ENCODE measurements at places on chromosomes 3 and 15.

DNA sequence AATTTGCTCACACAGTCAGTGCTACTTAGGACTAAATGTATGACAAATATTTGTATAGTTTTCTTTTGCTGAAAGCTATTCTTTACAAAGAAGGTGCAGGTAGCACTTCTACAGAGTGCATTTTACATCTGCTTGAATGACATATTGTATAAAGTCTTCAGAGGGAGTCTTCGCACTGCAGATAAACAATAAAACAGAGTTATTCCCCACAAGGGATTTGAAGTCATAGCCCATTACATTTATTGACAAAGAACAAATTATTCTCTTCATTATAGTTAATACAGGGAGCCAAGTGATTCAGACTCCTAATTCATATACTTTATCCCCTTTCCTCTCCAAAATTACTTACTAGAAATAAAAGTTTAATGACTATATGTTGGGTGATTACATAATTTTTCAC lies 529.7 kb downstream of the EDEM1 start:
- DNase-seq: no peak

- no peak for DNase-seq
Observed at GRCh38 chr15:80835336-80835735, 56.2 kb downstream of the CEMIP start.

DNA sequence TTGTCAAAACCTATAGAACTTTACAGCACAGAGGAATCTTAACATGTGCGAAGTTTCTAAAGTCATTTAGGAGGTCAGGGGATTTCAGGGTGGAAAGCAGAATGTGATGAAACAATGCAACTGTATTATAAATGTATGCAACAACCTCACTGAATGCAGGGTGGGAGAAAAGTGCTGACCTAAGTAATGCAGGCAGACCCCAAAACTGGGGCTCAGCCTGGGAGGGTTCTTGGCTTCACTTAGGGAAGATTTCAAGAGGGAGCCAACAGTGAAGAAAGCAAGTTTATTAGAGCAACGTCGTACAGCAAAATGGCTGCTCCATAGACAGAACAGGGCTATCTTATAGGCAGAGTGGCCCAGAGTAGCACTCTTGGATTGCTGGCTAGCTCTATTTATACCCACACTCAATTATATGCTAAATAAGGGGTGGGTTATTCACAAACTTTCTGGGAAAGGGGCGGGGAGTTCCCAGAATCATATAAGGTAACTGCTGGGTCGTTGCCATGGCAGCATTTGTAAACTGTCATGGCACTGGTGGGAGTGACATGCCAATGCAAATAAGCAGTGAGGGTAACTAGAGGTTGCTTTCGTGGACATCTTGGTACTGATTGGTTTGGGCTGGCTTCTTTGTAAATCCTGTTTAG lies 14.2 kb upstream of the CAND2 start:
- no peak for DNase-seq

GRCh38 chr15:90191344-90191687 lies 9.8 kb upstream of the SEMA4B start:
- no peak for DNase-seq

GRCh38 chr3:160010578-160010977 lies 21.9 kb downstream of the IL12A start:
- no peak for DNase-seq

DNA sequence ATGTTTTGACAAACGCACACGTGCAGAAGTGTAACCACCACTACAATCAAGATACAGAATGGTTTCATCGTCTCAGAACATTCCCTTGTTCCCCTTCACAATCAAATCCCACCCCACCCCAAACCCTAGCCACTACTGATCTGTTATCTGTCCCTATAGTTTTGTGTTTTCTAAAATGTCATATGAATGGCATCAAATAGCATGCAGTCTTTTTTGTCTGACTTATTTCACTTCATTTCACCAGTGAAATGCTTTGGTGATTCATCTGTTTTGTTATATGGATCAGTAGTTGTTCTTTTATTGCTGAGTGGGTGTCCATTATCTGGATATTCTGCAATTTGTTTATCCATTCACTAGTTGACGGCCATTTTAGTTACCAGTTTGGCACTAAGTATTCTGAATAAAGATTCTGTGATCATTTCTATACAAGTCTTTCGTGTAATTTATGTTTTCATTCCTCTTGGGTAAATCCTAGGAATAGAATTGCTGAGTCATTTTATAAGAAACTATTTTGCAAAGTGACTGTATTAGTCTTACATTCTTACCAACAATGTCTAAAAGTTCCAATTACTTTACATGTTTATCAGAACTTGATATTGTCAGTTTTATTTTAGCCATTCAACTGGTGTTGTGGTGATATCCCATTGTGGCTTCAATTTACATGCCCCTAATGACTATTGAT lies 232.8 kb downstream of the CLSTN2 start:
- peak; percentile 12 for DNase-seq

DNA sequence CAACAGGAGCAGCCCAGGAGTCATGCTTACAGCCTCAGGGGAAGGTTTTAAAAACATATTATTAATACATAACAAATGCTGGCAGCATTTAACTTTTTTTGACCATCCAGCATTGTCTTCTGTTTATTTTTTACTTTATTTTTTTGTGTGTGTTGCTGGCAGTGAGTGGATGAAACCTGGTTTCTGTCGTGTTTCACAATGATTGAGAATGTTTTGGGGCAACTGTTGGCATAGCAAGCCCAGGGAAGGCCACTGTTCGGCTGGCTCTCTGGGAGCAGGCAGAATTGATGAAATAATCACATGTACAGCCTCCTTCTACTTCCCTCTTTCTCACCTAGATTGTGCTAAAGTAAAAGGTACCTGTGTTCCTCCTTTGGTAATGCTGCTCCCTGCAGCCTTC lies 190.2 kb downstream of the NR1D2 start:
- no peak for DNase-seq

DNA sequence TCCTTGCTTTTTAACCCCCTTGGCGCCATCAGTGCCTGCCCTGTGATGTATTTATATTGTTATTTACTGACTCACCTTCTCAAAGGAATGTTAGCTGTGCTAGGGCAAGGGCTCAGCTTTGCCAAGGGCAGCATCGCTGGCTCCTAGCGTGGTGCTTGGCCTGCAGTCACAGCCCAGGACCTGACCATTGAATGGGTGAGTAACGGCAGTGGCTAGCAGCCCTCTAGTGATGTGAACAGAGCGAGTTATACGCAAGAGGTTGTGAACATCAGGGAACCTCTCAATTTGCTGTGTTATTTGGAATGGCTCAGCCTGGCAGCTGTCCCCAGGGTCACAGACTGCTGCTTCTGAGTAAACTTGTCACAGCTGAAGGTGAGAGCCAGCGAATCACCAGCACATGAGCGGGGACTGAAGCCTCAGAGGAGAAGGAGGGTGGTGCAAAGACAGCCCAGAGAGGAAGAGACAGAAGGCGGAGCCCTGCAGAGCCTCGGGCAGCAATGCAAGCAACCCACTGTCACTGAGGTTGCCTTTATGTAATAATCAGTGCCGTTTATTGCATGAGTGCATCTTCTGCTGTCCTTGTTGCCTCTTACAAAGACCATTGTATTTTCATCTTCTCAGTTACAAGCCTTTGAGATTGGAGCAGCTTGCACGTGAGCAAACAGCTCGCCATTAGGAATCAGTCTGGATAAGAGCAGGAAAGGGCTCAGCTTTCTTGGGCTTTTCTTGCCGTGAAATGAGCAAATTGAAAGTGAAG lies 158.3 kb downstream of the SLCO3A1 start:
- DNase-seq: no peak

DNA sequence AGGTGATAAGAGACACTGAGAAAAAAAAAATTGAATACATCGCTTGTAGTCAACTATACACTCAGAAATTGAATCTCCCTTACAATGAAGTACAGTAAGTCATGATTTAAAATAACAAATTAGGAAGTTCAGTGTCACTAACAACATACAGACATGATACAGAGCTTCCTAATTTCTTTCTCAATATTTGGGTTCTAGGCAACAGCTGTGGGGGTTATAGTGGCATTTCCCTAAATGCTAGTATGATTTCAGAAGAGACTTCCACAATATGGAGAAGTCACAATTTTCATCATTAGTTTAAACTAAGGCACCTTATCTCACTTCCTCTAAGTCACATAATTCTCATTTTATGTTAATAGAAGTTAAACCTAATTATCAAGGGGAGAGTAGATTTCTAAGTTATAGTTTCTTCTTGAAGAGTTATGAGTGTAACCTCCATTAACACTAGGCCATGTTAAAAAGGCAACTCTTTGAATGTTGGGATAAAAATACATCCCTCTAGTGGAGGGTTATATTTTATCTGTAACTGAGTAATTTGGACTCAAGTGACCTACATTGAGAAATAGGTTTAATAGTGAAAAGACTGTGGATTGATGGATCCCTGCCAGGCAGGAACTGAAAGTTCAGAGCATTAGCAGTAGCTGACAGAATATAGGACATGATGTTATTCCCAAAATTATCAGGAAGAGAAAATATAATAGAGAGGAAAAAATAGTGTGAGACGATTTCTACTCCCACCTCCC lies 286.0 kb upstream of the SUCLG2 start:
- peak; percentile 46 for DNase-seq

GRCh38 chr3:66200786-66201185 lies 20.0 kb upstream of the SLC25A26 start:
- DNase-seq: no peak

- DNase-seq: no peak
Observed at GRCh38 chr3:175668300-175668699, 809.2 kb downstream of the NAALADL2 start.

DNA sequence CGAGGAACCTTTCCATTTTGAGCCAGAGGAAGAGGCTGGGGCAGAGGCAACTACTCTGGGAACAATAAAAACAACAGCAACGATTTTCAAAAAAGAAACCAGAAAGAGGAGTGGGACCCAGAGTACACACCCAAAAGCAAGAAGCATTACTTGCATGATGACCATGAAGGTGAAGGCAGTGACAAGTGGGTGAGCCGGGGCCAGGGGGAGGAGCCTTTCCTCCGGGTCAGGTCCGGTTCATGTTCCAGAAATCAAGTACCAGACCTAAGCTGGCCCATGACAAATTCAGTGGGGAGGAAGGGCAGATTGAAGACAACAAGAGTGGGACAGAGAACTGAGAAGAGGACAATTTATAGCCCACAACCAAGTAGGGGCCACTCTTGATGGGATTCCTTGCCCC lies 77.2 kb upstream of the STT3B start:
- no peak for DNase-seq

GRCh38 chr3:190083635-190084034 lies 37.1 kb downstream of the P3H2 start:
- DNase-seq: no peak

- no peak for DNase-seq
Observed at GRCh38 chr3:160049565-160049964, 60.9 kb downstream of the IL12A start.

DNA sequence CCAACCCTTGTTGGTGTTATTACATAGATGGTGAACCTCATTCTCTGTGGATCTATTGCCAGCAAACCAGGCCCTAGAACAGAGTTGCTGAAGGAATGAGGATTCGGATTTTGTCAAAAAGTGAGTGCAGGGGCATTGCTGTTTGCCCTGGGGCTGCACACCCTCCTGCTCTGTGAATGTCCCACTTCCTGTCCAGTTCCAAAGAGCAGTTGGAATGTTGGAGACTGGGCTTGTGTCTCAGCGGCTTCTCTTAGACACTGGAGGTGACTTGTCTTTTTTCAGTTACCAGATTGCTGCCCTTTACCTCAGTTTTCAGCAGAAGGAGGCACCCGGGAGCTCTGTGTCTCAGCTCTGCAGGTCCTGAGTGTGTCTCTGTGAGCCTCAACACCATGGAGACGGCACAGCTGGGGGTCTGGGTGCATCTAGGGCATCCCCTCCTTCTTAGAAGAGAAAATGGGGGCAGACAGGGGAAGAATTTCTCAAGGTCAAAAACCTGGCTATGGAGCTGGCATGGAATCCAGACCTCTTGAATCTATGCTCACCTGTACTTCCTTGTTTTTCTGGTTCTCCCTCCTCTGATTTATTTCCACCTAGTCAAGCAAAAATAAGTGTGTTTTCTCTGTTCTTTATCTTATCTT lies 46.3 kb downstream of the LIMD1 start:
- no peak for DNase-seq

DNA sequence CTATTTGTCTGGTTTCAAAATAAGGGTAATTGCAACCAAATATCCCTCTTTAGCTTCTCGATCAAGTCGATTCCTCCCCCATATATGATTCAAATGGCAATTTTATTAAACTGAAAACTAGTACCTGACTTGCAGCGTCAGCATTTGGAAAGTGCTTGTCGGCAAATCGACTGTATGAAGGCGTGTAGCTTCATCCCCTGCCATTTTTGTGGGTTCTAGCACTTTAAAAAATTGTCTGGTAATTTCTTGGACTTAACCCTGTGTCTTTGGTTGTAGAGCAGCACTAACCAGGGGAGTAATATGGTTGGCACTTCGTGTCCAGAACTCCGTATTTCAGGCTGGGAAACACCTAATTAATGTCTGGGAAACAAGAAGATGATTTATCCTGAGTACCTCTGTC lies 573 bp downstream of the MME start:
- no peak for DNase-seq

GRCh38 chr3:72152551-72153476 lies 367.9 kb upstream of the PROK2 start:
- DNase-seq: peak; percentile 92

DNA sequence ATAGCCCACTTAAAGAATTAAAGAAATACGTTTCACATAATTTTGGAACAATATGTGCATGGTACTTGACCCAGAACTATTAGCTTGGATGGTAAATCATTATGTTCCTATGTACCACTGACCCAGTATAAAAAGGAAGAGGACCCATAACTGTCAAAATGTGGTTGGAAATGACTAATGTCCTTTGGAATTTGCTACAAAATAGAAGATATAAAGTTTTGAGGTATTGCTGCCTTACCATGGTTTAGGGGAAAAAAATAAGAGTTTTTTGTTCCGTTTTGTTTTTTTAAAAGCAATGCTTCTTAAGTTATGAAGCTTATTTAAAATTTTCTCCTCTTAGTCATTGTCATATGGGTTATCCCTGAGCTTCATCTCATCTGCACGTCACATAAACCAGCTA lies 15.8 kb upstream of the TFDP2 start:
- peak; percentile 22 for DNase-seq

DNA sequence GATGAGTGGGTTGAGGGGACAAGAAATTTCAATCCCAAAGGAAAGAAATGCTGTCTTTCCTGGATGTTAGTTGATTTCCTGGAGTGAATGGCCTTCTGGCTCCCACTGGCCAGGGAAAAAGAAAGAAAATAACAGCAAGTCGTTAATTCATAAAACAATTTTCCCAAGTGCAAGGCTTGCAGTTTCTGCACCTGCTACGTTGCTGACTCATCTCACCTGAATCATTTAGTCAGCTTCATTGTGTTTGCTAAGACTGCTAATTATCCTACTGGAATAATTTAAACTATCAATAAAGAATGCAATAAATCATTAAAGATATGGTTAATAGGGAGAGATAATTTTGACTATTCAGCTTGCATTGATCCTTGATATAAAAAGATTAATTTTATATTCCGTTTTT lies 387.6 kb downstream of the ROBO2 start:
- no peak for DNase-seq

- DNase-seq: no peak
Observed at GRCh38 chr3:151592287-151592686, 131.4 kb upstream of the IGSF10 start.

- no peak for DNase-seq
Observed at GRCh38 chr3:138187296-138188012, at the start of gene ARMC8. ARMC8 (plus strand) TSS chr3:138187301; CDS start chr3:138187555, 254 bp downstream.

GRCh38 chr3:25423780-25424588 lies 4.1 kb upstream of the RARB start:
- peak; percentile 16 for DNase-seq

All from foreskin fibroblast (primary cell).